Cortex of kidney (tissue), 1 donor: ENCODE measurements at places on chromosomes 4 and X.

DNA sequence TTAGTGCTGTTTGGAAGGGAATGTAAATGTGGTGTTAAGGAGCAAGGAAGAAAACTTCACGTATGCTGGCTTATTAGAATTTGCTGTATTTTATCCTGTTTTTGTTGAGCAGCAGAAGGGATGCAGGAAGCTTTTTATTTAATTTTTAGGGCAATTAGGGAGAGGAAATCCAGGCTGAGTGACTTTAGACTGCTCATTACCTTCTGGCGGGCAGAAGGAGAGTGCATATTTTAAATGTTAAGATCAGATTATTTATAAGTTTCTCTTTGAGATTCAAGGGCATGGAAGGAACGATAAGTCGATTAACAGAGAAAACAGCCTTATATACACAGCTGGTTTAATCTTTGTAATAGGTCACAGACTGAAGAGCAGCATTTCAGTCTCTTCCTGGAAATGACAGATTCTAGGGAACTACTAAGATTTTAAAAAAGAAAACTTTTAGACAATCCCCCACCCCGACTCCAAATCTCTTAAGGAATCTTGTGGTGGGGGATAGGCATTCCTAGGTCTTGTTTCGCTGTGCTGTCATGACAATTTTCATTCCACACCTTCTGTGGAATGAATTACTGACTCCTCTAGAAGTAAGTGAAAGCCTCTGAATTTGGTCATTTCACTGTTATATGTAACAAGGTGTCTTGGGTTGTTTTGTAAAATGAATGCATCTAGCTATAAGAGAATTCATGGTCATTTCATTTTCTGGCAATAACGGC is 402.5 kb downstream of the RAPGEF2 start:
- DNase-seq, result no peak

- DNase-seq, result no peak
Observed at GRCh38 chr4:55512922-55513571, 33.7 kb downstream of the CLOCK start.

- no peak for DNase-seq
Observed at GRCh38 chr4:188989371-188989770, 850.1 kb downstream of the TRIML1 start.

DNA sequence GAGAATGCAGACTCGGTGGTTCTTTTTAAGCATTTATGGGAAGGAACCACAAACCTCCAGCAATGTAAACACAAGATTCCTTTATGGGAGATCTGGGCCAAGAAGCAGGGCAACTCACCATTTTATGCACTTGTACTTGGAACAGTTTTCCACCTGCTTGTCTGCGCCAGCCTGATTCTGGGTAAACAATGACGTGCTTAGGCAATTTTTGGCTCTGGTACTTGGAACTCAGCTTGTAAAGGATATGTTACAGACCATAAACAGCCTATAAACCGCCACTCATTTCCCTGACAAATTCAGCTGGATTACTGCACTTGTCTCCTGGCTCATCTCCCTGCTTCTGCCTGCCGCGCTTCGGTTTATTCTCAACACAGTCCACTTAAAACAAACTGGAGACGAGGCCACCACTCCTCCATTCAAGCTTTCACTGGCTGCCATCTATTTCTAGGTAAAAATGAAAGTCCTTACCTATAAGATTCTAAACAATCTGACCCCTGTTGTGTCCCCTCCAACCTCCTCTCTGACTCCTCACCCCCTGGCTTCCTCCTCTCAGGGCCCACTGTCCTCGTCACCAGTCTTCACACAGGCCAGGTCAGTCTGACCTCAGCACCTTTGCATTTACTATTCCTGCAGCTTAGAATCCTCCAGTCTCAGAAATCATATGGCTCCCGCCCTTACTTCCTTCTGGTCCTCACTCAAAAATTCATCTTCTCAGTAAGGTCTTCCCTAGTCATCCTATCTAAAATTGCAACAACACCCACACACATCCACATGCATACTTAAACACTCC is 205.9 kb upstream of the GALNT7 start:
- no peak for DNase-seq

DNA sequence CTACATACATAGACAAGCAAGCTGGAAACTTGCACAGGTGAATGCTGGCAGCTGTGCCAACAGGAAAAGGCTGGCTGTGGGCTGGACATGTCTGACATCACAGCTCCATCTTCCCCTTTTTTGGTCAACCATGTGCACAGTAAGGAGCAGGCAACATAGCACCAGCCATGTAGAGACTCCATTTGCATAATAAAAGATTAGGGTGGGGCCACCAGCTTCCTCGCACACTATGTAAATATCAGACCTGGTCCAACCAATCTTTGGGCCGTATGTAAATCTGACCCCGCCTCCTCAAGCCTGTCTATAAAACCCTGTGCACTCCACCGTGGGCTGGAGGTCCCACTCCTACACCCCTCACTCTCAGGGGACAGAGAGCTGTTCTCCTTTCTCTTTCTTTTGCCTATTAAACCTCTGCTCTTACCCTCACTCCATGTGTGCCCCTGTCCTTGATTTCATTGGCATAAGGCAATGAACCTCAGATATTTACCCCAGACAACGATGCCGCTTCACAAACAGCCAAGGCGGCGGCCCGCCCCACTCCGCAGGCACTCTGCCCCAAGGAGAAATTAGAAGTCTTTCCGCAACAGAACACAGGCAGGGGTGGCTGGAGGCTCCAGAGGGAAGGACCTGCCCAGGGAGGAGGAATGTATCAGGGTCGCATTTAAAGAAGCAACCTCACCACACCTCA is 862.2 kb downstream of the TRIML1 start:
- DNase-seq, result no peak

GRCh38 chr4:38254825-38255224 is 294.6 kb downstream of the PTTG2 start:
- no peak for DNase-seq

DNA sequence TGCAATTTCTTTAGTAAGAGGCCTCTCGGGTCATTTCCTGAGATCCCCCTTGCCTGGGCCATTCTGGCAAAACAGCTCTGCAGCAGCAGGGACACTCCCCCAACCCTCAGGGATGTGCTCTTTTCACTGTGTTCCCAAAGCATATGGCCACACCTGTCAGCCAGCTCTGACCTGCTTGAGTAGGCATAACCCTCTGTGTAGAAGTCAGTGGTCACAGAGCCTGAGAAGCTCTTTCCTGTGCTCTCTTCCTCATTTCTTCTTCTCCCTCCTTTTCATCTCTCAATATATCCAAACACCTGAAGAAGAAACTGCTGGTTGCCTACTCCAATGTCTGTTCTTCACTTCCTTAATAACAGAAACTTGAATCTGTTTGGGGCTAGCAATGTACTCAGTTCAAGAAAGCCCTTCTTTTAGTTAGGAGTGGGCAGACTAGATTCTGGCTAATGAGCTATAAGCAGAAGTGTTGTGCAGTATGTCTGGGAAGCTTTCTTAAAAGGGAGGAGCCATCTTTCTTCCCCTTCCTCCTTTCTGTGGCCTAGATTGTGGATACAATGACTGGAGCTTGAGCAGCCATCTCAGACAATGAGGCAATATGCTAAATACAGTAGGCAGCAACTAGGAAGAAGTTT is 73.3 kb downstream of the PRPS1 start:
- no peak for DNase-seq

GRCh38 chr4:127604949-127605709 is 27.6 kb upstream of the INTU start:
- DNase-seq, result no peak

- no peak for DNase-seq
Observed at GRCh38 chr4:54730581-54730980, 72.8 kb downstream of the KIT start.

GRCh38 chr4:128517739-128518510 is 230.3 kb upstream of the PGRMC2 start:
- DNase-seq, result no peak

DNA sequence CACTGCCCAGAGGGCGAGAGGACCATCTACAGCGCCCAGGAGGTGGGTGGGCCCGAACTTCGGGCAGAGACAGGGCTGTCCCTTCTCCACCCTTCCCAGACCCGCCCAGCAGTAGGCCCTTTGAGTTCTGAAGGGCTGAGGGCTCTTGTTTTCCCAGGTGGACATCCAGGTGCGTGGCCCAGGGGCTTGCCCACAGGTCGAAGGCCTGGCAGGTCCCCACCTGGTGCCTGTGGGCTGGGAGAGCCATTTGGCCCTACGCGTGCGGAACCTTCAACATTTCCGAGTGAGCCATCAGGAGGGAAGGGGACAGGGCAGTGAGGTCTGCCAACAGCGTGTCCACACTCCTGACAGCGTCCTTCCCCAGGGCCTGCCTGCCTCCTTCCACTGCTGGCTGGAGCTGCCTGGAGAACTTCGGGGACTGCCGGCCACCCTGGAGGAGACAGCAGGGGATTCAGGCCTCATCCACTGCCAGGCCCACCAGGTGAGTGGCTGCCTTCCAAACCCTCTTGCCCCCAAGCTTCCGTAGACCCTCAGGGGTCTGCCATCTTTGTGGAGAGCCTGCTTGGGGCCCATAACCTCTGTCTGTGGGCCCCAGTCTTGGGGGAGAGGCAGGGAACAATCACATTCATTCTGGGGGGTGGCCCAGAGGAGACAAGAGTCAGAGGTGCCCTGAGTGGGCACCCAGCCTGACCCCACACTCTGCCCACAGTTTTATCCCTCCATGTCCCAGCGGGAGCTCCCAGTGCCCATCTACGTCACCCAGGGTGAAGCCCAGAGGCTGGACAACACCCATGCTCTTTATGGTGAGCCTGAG is 6.8 kb downstream of the PLXNB3 start:
- no peak for DNase-seq

DNA sequence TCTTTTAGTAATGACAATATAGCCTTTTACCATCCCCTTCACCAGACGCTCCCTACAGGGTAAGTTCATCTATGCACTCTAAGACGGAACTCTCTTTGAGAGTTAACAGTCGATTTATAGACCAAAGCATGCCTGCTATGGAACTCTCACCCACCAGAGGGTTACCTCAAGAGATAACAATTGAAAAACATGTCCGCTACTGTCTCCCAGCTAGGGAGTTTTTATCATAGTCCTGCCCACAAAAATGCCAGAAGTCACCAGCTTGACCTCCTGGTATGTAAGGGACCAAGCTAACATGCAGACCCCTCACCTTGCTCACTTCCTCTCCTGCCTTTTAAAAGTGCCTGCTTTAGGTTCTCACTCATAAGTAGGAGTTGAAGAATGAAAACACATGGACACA is 16.7 kb upstream of the YTHDC1 start:
- no peak for DNase-seq

DNA sequence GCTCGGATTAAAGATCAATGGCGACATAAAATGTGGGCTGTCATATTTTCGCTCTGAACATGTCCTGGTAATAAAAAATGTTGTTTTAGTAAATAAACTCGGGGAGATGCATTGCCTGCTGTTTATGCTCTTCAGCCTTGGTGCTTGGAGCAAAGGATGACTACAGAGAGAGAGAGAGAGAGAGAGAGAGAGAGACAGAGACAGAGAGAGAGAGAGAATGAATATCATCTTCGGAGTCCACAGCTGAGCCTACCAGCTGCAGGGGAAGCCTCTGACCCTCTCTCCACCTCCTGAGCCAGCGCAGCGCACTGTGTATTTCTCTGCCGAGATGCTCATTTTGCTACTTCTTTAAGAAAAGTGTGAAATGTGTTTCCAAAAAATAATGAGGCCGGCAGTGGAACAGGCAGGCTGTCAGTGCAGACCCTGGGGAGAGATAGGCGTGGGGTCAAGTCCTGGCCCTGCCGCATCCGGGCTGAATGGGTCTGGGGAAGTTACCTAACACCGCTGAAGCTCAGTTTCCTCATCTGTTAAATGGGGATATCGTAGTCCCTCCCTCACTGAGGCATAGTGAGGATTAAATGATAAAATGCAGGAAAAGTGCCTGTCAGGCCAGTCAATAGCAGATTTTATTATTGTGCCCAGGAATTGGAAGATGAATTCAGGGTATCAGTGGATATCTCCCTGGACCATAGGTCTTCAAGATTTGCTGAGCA is 58.5 kb upstream of the LGI2 start:
- no peak for DNase-seq

DNA sequence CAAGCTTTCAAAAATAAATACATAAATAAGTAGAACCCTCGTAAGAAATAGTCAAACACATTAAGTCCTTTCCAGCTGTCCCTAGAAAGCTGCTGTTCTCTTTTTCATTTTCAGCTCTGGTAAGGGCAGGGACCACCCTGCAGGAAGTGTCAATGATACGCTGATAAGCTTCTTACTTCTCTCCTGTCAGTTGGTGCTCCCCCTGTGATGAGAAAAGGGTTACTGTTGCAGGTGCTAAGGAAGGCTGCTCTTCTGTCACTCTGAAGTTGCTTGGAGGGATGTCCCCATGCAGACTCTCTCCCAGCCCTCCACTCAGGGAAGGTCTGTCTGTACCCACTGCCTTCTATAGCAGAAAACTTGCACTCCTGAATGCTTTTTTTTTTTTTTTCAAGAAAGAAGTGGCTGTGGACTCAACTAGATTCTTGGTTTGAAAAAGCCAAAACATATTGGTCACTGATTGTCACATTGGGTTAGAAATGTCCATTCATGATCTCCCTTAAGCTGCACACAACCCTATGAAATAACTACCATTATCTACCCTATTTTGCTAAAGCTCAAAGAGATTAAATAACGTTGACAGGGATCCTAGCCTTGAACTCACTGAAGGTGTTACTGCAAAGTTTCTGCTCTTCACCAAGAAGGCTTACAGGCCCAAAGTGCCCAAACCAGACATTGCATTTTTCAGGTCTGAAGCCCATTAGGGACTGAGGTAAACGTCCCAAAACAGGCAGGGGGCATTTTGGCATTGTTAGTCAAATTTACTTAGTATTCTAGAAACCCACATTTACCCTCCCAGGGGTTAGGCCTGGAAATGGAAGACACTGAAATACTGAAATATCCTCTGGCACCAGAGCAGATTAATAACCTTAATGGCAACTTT is 1.2 kb downstream of the CXCL3 start:
- no peak for DNase-seq

- no peak for DNase-seq
Observed at GRCh38 chrX:130848763-130849162, 54.2 kb downstream of the ENOX2 start.

DNA sequence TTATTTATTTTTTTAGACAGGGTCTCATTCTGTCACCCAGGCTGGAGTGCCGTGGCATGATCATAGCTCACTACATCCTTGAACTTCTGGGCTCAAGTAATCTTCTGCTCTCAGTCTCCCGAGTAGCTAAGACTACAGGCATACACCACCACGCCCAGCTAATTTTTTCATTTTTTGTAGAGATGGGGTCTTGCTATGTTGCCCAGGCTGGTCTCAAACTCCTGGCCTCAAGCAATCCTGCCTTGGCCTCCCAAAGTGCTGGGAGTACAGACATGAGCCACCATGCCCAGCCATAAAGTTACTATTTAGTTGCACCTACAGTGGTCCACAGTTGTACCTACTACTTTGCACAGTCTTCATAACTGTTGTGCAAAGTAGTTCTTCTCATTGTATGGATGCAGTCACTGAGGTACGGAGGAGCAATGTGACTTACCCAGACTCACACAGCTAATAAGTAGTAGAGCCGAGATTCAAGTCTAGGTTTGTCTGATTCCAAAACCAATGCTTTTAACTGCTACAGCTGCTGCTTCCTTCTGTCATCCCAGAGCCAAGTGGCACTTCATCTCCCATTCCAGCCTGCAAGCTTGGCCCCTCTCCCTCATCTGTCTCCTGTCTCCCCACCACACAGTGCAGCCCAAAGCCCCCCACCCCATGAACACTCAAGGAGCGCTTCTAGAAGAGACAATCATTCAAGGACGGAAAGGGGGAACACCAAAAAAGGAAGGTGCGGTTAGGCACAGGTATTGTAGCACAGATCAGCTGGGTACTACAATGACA is 24.0 kb upstream of the IQSEC2 start:
- DNase-seq, result no peak

- no peak for DNase-seq
Observed at GRCh38 chrX:69025802-69026301, 139.4 kb downstream of the PJA1 start.
